A549 (cell line): ENCODE measurements at places on chromosomes 3 and 15.

DNA sequence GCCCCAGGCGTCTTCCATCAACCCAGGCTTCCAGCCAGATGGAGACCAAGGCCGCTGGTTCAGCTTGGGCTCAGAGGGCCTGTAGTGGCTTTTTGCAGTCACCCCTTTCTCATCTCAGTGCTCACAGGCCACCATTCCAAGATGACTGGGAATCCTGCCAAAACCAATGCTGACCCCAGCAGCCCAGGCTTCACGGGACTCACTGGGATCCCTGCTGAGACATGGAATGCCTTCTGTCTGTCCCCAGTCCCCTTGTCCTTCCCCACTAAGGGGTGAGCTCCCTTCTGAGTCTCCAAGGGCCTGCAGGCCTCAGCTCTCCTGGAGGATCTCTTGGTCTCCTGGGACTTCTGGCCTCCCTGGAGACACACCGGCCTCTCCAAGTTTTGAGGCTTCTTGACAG is 77.4 kb upstream of the SEC13 start:
- DNase-seq = no peak

DNA sequence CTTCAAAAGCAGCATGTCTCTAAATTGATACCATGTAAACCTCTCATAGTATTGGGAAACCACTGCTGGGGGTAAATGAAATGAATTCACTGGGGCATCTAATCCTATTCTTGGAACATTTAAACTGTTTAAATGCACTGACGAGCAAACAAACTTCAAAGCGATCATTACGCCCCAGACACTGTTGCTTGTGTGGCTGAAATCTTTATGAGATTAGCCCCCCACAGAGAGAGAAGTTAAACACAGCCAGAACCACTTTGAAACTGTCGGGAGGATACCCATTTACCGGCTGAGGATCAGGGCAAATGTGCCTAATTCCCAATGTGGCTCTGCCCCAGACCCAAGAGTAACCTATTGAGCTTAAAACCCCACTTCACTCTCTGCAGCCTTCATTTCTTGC is 308.4 kb upstream of the CDIN1 start:
- DNase-seq = no peak

DNA sequence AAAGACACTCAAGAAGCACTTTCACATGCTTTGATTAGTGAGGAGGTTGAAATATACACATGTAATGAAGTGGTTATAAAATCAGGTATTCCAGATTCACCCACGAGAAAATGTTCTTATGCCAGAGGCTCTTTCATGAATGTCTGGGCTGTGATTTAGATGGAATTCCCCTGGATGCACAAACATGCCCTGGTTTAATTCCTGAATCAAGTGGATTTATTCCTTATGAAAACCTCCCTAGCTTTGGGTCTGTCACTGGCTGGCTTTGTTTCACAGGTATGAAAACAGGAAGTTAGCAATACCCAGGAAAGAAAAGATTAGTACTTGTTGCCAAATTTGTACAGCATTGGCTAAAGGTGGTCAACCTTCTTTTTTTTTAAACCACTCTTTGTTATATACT is 1123.0 kb downstream of the ROBO1 start:
- no peak for DNase-seq

DNA sequence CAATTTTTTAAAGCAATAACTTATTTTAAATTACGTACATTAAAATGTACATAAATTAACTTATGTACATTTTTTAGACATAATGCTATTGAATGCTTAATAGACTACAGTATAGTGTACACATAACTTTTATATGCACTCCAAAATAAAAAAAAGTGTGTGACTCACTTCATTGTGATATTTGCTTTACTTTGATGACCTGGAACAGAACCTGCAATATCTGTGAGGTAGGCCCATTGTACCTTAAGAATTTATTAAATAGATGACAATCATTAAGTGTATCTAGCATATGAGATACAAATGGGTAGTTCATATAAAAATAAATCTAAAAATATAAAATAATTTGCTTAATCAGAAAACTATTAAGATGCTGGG is 276.7 kb downstream of the NFKBIZ start:
- DNase-seq = no peak

DNA sequence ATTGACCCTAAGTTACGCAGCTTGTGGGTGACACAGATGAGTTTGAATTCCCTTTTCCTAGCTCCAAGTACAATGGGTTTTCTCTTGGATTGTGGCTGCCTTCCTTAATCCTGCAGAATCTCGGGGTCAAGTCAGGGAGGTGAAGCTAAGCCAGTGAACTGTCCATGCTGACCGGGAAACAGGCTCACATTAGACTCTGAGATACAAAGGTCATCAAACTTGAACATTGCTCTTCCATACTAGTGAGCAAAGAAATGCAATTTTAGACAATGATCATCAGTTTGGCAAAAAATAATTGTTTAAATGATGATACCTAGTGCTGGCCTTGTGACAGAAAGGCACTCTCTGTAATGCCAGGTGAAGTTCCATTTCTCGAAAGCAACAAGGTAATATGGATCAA is 31.6 kb downstream of the SLC6A1 start:
- no peak for DNase-seq

- peak; percentile 20 for DNase-seq
Measured at GRCh38 chr3:15064299-15064834, 748 bp downstream of the MRPS25 start.
